Stimulated activated CD4-positive, alpha-beta T cell treated with anti-CD3 and anti-CD28 coated beads, Interleukin-2, amount 100 ng/mL, for 24 hours (primary cell): ENCODE measurements at places on chromosomes 13 and 19.

GRCh38 chr13:57682128-57682716 is 50.7 kb downstream of the PCDH17 start:
- DNase-seq, result no peak

DNA sequence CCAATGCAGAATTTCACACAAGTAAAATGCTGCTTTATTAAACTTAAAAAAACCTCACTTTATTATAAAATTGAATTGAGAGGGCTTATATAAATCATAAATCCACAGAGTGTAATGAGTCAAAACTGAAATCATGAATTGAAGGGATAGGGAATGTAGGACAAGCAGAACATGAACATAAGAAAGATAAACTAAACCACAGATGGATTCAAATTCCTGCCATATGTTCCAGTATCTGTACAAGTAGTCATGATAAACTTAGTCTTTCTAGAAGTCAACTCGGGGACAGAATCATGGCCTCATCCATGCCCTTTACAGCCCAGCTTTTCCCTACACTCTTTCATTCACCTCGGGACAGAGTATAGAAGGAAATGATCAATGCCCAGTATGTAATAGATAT is 16.6 kb downstream of the LMO7 start:
- DNase-seq, result no peak

DNA sequence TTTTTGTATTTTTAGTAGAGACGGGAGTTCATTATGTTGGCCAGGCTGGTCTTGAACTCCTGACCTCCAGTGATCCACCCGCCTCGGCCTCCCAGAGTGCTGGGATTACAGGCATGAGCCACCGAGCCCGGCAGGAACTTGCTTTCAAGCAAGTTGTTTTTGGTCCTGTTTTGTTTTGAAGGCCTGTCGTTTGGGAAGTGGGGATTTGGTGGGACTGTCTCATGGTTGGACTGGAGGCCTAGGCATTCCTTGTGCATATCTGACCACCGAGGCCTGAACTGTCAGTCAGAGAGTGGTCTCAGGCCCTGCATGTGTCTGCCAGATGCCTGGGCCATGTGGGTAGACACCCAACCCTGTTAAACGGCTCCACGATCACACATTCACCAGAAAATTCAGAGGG is 26.3 kb downstream of the UBXN6 start:
- no peak for DNase-seq

DNA sequence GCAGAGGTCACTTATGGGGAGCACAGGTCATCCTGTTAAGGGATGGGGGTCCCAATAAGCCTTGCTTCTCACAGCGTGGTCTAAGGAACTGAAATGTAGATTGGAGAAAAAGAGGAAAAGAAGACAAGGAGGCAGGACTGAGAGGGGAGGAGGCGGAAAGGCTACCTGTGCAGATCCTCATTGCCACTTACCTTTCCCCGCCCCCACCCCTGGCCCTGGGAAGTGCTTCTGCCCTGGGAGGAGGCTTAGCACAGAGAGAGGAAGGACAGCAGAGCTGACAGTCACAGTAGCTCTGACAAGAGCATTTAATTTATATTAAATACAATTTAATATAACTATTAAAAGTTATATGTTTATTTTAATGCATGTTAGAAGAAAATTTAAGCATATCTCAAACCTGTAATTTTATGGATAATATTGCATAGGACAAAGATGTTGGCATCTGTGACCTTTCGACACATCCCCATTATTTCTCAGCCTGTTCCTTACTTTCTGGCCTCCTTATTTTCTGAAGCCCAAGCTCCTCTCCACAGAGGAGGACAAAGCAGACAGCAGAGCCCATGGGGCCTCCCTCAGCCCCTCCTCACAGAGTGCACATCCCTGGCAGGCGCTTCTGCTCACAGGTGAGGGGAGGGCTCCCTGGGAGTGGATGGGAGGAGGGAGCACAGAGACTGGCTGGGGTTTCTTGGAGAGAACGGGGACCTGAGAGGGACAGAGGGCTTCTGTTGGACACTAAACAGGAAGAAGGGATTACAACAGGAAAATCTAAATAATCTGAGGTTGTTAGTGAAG is 23.4 kb downstream of the CEACAM21 start:
- DNase-seq, result no peak

DNA sequence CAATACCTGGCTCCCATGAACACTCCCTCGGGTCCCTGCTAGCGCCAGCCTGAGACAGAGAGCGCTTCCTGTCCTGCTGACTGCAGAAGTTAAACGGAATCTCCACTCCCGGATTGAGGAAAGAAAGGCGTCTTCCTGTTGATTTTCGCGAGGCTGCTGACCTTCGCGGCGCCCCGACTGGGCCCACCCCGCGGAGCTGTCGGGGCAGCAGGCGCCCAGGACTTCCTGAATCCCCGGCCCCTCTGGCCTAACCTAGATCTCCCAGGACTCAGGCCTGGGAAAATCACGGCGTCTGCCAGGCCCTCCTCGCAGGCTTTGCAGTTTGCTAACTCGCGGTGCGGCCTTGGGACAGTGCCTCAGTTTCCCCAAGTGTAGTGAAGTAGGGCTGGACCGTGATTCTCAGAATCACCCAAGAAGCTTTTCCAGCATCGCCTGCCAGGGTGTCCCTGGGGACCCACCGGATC is 108.8 kb downstream of the KCTD15 start:
- DNase-seq, result no peak

- no peak for DNase-seq
These were observed 9.8 kb downstream of the KLF2 start for GRCh38 chr19:16334411-16334810.
